ENCODE measurements at places on chromosomes 5 and 9.

GRCh38 chr5:14212838-14213237 lies 69.7 kb downstream of the TRIO start:
- no peak for DNase-seq

DNA sequence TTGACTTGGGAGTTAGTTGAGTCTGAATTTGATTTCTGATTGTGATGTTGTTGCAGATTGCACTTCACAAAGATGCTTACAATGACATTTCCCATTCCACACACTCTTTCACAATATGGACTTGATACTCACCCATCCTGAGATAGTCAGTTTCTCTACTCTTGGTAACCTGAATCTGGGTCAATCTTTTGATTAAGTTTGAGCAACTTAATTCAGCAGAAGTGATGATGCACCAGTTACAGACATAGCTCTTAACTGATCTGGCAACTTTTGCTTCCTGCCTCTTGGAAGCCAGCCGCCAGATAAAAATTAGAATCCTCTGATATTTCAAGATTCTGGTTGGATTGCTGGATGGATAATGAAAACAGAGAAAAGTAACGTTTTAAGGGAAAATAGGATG lies 79.7 kb upstream of the OSMR start:
- no peak for DNase-seq

- no peak for DNase-seq
Measured at GRCh38 chr5:146628950-146629349, 113.0 kb upstream of the GPR151 start.

DNA sequence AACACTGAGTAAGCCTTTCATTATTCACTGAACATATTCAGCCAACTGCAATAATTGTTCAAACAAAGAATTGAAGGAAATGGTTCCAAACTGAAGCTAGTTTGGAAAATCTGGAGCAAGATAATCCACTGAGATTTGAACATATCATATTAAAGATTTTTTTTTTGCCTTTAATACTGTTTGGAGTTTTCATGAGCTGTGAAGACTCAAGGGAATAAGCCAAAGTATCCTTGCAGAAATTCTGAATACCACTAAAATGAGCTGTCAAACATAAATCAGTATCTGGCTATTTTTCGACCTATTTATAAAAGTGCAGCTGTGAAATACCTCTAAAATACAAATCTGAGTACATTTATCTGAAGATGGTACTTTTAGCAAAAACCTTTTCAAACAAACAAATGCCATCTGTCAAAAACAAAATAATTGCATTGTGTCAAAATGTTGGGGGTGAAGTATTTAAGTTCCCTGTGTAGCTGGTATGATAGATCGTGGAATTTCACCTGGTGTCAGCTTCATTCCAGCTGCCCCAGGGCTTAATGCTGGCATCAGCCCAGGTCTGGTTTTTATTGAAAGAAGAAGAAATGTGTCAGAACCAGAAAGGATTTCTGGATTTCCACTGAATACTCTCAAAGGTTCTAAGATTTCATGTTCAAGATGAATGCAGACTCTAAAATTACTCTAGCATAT lies 149.0 kb upstream of the GRAMD2B start:
- DNase-seq = no peak

- peak; percentile 66 for DNase-seq
Measured at GRCh38 chr9:25964239-25964638, 286.0 kb upstream of the TUSC1 start.

- DNase-seq = no peak
Measured at GRCh38 chr5:142219146-142219545, 105.7 kb downstream of the SPRY4 start.

DNA sequence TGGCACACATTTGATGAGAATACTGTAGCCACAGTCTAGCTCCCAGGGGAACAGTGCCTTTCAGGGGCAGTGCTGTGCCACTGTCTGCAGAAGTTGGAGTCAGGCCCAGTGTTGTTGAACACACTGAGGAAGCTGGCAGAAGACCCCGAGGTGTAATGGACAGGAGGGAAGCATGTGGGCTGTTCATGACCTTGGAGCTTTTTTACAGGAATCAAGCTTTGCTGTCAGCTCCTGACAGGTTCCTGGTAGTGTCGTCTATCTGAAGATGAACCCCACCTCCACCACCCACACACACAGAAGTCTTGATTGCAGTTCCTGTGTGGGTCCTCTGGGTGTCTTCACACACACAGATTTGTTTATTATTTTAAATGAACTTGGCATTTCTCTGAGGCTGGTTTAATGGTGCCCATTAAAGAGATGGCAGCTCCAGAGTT lies 40.3 kb upstream of the TNFAIP8 start:
- peak; percentile 56 for DNase-seq

- DNase-seq = no peak
Measured at GRCh38 chr9:95494416-95495371, 22.1 kb downstream of the PTCH1 start.

DNA sequence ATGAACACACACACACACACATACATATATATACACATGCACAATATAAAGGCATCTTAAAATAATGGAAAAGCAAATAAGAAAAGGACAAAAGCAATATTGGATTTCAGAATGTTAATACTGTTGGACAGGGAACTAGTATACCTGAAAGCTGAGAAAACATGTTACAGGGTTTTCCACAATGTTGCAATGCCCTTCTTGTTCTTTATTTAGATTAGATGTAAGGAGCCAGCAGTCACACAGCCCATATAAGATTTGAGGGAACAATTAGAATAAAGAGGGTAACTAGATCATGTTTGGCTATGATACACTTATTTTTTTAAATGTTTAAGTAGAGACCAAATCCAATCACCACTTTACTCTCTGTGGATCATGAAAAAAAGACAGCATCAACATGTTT lies 61.7 kb downstream of the SH3TC2 start:
- no peak for DNase-seq

DNA sequence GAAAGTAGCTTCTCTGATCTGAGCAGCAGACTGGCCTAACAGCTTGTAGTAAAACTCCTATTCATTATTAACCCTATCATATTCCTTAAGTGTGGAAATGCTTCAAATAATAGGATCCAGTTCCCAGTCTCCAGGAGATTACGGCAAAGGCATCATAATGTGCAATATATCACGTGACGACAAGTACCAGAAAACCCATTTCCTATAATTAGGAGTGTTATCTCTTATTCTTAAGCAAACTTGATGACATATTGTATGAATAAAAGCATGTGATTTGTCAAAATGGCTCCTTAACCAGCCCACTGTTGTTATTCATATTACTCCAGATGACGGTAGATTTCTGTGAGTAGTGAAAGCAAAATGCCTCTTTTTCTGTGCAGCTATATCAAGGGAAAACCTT lies 2.9 kb downstream of the SV2C start:
- no peak for DNase-seq

GRCh38 chr5:9356351-9356825 lies 189.5 kb downstream of the SEMA5A start:
- DNase-seq = no peak

GRCh38 chr5:96718635-96719077 lies 56.5 kb downstream of the CAST start:
- DNase-seq = no peak

GRCh38 chr9:94144394-94144793 lies 60.1 kb downstream of the PTPDC1 start:
- no peak for DNase-seq

DNA sequence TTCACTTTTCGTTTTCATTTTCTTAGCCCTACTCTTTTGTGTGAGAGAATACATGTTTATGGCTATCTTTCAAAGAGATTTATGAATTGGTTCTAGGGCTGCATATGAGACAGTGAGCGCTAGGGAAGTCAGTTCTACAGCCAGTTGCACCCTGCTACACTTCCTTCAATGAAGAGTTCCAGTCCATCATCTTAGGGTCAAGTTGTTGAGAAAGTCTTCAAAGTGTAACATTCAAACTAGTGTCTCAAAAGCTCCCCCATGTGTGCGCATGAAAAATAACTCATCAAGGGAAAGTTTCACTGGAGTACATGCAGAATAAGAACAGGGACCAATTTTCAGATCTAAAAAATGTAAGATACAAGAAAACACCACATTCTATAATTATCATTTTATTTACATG lies 317.2 kb downstream of the DEPDC1B start:
- peak; percentile 10 for DNase-seq

- DNase-seq = no peak
Measured at GRCh38 chr9:81549500-81550206, 139.7 kb downstream of the TLE1 start.

All from erythroblast (primary cell).